ENCODE measurements at places on chromosomes 4 and X.

GRCh38 chr4:92445127-92445526 lies 141.4 kb downstream of the GRID2 start:
- DNase-seq = no peak

DNA sequence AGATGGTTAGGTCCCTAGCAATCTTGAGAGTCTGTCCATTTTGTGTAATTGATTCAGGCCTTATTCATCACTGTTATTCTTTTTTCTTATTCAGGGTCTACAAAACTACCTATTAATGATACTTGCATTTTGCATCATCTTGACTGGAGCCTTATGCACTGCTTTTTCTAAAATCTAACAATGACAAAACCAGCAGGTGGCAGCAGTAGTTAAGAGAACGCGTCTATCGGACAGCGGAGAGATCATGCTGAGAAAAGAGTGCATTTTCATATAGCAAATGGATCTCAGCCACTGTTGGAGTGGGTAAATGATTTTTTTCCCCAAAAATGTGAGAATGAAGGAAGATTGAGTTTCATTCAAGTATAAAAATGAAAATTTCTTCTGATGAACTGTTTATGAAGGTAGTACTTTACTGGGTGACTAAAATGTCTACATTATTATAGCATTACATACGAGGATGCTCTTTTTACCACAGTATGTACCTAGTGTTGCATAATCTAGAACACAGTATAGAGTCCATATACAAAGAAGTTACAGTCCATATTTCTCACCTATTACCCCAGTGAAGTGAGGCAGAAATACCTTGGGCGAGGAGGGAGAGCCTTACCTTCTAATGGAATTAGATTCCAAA lies 43.2 kb downstream of the TMEM144 start:
- peak; percentile 66 for DNase-seq

DNA sequence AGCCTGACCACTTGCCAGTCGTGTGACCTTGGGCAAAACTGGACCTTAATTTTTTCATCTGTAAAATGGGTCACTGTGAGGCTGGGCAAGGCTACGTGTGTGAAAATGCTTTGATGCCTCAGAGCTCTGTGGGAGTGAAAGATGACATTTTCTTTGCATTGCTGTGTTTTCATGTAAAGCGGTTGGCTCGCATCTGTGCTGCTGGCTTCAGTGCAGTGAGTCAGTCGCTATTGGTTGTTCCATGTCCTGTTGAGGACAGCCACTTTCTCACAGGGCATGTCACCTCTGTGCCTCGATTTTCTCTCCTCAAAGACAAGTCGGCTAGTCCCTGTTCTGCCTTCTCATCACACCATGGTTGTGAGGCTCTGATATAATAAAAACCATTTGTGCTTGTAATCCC lies 4.4 kb downstream of the MTMR1 start:
- no peak for DNase-seq

DNA sequence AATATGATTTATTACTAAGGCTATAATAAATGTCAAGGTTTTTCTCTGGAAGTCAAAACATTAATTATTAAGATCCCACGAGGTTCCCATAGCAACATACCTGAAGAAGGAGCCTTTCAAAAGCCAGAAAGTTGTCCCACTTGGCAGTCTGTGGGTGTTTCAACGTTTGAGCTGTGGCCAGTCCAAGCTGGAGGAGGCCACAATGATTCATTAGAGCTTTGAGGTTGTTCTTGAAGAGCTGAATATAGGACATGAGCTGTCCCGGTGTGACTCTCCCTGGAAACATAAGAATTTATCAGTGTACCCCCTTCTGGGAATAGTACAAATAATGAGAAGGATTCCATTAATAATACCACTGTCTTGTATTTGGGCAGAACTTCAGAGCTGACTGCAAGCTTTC lies 92.1 kb downstream of the SCFD2 start:
- DNase-seq = no peak

DNA sequence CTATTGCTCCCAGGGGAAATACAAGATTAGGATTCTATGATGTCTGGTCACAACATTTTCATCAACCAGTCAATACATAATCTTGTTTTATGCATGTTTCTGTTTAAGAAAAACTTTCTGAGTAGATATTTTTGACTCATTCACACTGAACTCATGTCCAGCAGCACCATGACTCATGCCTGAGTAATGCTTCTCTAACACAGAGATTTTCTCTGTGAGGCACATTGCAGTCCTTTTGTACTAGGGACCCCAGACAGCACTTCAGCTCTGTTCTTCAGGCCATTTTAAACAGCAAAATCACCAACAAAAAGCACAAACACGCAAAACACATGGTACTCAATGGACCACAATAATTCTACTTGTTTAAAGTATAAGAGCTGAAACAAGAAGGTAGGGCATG lies 83.6 kb downstream of the MXRA5 start:
- DNase-seq = no peak
